ENCODE measurements at places on chromosomes 7 and 10.

GRCh38 chr10:70132098-70133029, at the start of gene AIFM2:
TSS of gene AIFM2 (minus strand) at chr10:70132825. CDS start at chr10:70124084, 8,741 bp downstream.
- DNase-seq, result no peak

- DNase-seq, result no peak
These were observed 38.6 kb upstream of the ACSL5 start for GRCh38 chr10:112335111-112335867.

DNA sequence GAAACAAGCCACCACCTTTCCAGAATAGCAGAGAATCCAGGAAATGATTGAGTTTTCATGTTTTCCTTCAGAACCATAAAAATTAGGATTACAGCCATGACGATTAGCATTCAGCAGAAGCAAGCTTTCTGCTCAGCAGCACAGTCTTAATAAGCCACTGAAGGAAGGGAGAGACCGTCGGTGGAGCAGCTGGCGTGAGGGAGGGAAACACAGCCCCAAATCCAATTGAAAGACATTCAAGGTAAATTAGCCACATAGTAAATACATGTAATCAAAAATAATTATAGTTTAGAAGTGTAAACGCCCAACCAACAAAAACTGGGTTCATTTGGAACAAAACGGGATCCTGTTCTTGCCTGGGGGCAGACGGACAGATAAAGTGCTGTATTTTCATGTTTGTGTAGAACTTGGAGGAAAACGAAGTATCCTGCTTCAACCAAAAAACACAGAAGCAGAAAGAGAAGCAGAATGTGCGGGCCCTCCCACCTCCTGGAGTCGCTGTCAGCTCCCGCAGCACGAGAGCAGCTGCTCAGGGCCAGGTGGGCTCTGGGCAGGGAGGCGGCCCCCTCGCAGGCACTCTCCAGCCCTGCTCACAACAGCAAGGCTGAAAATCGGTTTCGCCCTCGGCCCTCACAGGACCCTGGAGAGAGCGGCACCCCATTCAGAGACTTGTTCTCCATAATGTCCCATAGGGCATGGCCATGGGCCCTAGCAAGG, 84.9 kb downstream of the TCERG1L start:
- DNase-seq, result no peak

DNA sequence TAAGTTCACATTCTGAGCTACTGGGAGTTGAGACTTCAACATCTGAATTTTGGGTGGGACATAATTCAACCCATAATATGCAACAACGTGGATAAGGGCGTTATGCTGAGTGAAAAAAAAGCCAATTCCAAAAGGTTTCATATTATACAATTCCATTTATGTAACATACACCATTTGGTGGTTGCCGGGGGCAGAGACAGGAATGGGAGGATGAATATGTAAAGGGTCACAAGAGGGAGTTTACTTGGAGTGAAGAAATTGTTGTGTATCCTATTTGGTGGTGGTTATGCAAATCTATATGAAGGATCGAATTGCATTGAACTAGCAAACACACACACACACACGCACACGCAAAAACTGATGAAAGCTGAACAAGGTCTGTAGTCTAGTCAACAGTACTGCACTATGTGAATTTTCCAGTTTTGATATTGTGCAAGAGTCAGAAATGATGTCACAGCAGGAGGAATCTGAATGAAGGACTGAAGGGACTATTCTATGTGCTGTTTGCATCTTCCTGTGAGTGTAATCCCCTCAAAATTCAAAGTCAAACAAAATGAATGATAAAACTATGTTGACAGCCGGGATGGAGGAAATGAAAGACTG, 249.2 kb upstream of the HABP2 start:
- no peak for DNase-seq

DNA sequence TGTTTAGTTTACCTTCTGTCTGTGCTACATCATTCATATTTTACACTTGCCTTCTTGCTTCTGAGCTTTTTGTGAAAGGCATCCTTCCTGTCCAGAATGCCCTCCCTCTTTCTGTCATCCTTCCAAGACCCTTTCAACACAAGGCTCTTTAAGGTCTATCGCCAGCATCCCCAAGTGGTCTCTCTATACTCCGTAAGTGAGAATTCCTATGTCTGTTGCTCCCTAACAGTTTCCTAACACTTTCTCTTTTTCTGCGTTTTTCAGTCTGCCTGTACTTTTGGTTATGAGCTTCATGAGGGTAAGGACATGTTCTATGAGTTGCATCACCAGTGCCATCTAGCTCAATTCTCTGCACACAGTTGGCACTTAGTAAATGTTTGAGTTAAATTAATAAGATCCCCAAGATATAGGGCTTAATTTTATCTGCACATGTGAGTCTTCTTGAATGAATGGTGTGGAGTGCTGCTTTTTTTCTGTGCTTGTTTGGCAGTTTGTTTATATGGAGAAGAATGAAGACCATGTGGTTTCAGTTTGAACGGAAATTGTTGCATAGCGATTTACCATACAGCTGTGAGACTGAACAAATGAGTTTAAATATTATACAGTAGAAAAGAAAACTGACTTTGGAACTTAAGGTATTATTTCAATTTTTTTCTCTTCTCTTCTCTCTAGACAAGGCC, 29.4 kb downstream of the RABGEF1 start:
- no peak for DNase-seq

DNA sequence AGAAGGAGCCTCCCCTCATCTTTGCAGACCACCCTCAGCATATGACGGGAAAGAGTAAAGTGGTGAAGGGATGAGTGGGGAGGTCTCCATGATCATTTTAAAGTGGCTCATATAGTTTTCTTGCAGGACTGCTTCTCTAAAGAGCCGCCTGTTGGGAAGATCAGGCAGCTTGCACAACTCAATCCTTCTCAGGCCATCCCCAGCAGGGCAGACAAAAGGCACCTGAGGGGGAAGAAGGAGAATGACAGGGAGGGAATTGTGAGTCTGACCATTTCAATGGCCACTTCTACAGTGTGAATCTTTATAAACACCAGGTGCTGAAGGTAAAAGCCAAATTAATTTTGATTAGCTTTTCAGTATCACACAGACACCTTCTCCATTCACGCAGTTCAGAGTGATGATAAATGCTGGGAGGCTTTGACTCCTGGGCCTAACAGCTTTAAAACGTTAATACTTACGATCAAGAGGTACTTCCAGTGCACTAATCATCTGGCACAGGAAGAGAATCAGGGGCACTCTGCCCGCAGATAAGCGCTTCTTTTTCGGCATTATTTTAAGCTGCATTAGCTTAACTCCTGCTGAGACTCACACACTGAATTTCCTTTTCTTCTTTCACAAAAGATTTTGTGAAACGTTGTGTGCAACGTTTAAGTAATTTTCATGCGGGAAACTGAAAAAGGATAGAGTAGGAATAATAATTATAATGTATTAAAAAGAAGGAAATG, 109.5 kb upstream of the LAMB4 start:
- no peak for DNase-seq

GRCh38 chr7:15555381-15555859, 6.4 kb downstream of the AGMO start:
- peak; percentile 36 for DNase-seq

DNA sequence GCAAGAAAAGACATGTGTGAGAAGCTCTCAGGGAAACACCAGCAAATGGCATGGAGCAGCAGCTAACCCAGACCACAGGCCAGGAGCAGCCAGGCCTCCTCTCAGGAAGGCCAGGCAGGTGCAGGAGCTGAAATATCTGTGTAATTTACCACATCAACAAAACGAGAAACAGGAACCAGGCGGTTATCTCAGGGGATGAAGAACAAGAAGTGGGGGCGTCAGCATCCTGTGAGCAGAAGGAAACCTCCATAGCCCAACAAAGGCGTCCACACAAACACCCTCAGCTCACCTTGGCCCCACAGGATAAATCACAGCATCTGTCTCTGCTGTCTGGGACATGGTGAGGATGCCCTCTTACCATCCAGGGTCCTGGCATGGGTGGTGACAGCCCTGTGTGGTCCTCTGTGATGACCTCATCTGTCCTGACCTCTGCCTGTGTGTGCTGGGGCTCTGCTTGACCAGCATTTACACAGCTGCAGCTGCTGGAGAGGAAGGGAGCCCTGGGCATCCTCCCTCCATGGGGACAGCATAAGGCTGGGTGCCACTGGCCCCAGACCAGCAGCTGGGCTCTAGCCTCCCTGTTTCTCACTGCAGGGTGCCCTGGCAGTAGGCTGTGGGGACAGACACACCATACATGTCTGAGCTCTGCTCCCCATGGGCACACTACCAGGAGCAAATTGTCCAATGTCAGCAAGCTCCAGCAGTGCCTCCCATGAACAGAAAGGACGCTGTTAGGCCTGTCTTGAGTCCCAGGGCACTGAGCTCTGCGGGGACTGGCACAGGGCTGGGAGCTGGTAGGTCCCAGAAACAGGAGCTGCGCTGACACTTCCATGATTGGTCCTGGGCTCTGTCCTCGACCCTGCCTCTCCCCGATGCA, 34.6 kb downstream of the ANXA8 start:
- peak; percentile 28 for DNase-seq

DNA sequence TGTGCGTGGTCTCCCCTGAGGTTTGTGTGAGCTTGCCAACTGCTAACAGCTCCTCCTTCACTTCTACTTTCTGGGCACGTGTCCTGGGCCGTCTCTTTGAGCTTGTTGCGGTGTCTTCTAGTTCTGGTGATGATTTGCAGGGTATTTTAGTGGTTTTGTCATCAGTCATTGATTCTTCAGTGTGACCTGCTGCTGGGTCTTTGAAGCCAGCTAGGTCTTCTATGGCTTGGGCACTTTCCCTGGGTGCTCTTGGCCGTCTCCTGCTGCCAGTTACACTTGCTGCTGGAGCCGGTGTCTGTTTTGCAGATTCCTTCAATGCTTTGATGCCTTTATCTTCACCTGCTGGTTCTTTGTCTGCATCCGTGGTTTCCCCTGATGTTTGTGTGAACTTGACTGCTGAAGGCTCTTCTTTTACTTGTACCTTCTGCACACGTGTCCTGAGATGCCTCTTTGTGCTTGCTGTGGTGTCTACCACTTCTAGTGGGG, 23.0 kb downstream of the MKI67 start:
- no peak for DNase-seq

GRCh38 chr10:25142116-25142864, 32.5 kb upstream of the GPR158 start:
- no peak for DNase-seq

DNA sequence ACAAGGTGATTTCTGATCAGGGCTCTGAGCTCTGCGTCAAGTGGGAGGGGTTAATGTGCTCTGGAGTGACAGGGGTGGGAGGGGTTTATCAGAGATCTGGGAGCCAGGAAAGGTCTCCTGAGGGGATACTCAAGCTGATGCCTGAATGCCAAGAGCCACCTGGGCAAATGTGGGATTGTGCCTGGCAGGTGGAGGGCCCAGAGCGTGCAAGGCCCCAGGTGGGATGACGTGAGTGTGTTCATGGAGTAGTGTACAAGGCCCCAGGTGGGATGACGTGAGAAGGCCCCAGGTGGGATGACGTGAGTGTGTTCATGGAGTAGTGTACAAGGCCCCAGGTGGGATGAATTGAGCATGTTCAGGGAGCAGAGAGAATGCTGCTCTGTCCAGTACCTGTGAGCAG, 610.3 kb downstream of the PTPRN2 start:
- no peak for DNase-seq

DNA sequence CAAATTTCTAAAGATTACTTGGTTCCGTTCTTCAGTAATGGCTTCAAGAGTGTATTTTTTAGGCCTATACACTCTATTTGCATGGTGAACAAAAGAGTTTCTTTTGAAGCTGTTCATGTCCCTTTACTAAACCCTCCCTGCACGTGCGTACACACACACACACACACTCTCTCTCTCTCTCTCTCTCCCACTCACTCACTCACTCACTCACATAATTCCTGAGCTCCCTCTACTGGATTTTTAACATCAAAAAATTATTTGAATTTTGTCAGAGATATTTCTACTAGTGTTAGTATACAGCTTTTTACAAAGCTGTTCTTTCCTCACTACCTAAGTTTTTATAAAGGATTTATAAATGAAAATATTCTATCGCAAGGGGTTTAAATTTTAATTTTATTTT, 85.9 kb downstream of the UBE3C start:
- DNase-seq, result peak; percentile 24

DNA sequence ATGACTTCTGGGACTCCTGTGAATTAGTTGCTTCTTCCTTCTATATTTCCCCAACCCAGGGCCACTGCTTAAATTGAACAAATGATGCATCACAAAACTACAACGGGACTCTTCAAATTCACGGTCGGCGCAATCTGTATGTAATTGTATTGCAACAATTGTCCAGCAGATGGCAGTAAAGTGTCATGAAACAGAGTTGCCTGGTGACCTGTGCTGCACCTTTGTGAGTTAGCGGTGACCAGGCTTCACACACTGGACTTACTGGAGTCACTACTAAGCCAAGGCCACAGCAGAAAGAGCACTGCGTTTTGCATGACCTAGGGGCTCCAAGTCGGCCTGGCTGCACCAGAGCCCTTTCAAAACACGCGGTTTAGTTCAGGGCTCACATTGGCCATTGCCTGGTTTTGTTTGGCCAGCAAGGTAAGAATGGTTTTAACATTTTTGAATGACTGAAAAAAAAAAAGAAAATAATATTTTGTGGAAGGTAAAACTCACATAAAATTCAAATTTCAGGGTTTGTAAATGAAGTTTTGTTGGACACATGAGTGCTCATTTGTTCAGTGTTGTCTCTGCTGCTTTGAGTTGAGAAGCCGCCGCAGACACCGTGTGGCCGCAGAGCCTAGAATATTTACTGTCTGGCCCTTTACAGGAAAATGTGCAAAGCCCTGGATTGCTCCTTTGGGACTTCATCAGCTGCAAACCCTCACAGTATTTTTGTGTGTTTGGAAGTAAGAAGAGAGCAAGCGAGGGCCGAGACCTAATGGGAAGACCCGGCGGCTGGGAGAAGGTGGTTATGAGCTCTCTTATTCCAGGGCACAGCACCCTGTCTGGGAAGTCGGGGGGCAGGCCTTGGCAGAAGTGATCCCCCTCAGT, 23.2 kb upstream of the ZNF32 start:
- peak; percentile 39 for DNase-seq

DNA sequence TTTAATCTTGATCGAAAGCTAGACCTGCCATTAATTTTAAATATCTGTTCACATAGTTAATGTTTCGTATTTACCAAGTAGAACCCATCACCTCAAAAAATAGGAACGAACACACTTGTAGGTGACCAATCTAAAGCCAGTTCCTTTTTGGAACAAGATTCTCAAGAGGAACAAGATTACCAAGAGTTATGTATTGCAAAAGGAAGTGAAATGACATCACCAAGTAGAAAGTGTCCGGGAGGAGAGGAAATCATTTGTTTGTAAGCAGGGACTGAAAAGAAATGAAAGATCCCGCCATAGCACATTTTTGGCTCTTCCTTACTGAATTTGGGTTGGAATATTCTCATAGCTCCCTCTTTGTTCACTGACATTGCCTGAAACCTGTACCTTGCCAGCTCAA, 1200.5 kb downstream of the SORCS1 start:
- no peak for DNase-seq

Measured in putamen (tissue), 1 donor.